ENCODE measurements at places on chromosomes 11 and 22.
A peak's percentile ranks its signal among the peaks of the same experiment; 100 is the strongest.

DNA sequence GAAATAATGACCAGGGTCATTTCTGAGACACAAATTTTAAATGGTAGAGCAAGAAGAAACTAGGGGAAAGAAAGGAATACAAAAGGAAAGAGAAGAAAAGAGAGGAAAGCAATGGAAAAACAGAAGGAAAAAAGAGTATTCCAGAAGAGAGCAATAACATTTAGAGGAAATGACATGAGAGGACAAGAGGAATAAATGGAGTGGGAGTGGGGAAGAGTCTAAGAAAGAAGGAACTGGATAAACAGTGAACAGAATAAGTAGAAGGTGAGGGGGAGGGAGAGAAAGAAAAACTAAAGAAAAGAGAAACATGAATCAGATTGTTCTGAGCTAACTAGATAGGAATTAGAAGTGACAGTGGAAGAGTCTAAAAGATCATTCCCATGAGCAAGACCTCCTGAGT lies 28.4 kb downstream of the PRDM10 start:
- DNase-seq: no peak

DNA sequence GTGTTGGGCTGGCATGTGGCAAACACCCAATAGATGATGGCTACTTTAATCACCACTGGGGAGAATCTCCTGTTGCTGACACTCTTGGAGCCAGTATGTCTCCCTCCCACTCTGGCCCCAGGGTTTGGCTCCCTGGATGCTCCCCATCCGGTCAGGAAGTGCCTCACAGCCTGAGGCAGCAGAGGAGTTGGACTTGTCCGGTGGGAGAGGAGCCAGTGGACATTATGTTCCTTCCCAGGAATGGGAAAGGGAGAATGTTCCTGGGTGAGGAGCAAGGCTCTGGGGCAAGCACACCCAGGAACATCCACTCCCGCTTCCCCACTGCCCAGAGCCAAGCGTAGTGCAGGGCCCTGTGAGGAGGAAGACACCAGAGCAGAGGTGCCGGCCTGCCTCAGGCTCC lies 84.6 kb upstream of the NAV2 start:
- peak; percentile 13 for DNase-seq

DNA sequence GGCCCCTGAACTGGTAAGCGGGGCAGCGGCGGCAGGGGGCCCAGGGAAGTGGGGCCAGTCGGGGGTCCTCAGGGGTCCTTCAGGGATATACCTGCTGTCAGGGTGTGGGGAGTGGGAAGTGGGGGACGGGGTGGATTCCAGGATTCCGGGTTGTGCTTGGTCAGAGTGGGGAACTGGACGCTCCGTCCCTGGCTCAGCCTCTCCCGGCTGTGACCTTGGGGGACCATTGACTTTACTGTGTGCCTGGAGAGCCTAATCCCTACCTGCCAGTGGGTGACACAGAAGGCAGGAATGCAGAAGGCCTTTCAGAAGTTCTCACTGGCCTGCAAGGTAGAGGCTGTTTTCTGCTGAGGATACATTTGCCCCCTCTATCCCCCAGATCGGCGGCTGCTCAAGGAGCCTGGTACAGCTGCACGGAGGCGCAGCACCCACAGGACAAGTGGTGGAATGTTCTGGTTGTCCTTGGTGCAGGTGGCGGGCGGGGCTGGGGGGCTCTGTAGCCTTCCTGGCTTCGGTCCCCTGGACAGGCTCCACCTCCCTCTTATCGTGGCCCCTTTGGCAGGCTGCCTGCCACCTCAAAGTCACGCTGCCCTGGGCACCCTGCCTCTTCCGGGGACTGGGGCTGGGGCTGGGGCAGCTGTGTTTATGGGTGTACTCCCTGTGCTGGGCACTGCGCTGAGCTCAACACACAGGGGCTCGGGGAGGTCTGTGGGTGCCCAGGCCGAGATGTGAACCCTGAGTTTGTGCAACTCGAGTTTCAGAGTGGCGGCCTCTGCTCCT lies 18.4 kb downstream of the KCNQ1 start:
- DNase-seq: no peak

- no peak for DNase-seq
These were observed 86.2 kb downstream of the MPPED2 start for GRCh38 chr11:30499940-30500339.

GRCh38 chr11:61725781-61726231 lies 26.6 kb upstream of the MYRF start:
- DNase-seq: no peak

DNA sequence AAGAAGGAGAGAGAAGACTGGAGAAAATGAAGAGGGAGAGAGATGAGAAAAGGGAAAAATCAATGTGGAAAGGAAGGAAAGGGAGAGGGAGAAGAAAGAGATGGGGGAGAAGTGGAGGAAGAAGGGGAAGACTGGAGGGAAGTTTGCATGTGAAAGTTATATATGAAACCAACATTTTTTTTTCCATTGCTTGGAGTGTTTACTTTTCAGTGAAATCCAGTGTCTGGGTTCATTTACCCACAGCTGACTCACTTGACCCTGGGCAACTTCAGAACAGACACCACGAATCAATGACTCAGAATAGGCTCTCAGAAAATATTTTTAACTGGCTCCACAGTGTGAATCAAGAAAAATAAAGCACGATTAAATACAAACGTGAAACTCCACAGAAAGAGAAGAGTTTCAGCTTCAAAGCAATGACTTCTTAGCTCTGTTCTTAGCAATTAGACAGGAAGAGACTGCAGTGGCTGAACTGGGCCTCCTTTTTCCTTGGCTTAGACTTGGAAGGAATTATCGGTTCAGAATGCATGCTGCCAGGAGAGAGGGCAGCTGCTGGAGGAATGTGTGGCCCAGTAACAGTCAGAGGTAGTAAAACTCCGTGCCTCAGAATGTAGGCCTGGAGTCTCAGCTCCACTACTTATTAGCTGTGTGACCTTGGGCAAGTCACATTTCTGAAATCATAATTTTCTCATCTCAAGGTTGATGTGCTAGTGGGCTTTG lies 237.5 kb downstream of the MIAT start:
- DNase-seq: no peak

- no peak for DNase-seq
These were observed 82.2 kb upstream of the SUSD2 start for GRCh38 chr22:24099071-24099470.

DNA sequence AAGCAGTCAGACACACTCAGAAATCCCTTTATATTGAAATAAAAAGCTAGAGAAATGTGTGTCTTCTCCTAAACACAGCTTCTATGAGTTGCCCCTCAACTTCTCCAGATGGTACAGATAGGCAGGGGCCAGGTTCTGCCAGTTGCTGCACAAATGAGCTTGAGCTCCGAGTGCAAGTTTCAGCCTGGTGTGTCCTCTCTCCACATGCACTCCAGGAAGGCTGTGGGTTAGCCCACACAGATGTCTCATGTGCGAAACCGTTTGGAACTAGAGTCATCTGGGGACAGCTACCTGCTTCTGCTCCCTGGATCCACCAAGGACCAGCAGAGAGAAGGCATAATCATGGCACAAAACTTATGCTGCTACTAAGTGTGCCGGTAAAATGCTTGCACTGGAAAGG lies 812.6 kb downstream of the OPCML start:
- no peak for DNase-seq

DNA sequence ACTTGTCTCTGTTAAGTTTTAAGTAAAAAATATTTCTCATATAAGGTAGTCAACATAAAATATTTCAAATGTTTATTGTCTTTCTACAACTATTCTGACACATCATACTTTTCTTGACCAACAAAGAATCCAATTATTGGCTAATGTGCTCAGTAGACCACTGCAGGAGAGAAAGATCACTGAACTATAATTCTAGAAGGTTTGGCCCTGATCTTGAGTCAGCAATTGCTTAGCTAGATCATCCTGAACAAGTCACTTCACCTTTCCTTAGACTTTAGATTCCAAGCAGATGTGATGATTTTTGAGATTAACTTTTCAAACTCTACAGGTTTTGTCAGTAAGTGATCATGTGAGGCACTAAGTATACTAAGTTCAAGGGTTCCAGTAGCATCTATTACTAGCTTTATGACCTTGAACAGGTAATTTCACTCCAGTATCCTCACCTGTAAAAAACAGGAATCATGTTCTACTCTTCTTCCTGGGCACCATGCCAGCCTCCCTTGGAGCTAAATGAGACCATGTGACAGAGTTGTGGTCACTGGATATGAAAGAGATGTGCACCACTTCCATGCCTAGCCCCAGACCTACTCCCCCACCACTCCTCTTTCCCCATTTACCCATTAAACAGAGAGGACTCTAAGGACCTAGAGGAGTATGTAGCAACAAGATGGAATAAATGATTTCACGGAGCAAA lies 17.3 kb downstream of the PGM2L1 start:
- no peak for DNase-seq

DNA sequence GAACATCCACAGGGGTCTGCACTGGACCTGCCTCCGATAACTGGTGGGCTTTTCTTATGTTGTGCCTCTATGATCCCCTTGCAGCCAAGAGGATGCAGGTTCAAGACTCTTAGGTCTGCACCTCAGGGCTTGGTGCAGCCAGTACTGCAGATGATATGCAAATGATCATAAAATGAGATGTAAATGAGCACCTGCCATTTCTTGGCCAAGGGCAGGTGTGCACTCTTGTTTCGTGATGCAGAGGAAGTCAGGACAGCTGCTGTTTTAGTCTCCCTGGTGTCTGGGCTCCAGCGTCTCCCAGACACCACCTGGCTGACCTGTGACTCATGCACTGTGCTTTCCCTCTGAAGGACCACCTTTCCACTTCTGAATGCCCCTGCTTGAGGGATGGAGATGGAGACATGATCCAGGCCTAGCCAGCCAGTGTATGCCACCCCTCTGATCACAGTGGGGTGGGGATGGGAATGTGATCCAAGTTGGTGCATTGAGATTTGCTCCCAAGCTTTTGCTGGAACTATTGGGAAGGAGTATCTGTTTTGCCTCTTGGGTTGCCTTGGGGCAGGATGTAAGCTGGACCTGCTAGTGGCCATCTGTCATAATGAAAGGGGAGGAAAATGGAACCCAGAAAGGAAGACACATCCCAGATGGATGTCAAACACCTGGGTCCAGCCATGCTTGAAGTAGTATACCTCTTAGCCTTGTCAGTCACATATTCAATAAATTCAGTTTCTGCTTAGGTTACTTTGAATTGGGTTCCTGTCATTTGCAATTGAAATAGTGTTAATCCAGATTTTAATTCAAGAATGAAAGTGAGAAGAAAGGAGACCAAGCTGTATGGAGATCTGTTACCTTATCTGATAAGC lies 3.3 kb upstream of the KCNJ11 start:
- no peak for DNase-seq

Measured in G401 (cell line).